ENCODE measurements at places on chromosomes 16 and 17. TPM values are rescaled to one million over a fixed set of nuclear protein-coding genes. Genes with fewer than 3 reads are reported as not detected.

DNA sequence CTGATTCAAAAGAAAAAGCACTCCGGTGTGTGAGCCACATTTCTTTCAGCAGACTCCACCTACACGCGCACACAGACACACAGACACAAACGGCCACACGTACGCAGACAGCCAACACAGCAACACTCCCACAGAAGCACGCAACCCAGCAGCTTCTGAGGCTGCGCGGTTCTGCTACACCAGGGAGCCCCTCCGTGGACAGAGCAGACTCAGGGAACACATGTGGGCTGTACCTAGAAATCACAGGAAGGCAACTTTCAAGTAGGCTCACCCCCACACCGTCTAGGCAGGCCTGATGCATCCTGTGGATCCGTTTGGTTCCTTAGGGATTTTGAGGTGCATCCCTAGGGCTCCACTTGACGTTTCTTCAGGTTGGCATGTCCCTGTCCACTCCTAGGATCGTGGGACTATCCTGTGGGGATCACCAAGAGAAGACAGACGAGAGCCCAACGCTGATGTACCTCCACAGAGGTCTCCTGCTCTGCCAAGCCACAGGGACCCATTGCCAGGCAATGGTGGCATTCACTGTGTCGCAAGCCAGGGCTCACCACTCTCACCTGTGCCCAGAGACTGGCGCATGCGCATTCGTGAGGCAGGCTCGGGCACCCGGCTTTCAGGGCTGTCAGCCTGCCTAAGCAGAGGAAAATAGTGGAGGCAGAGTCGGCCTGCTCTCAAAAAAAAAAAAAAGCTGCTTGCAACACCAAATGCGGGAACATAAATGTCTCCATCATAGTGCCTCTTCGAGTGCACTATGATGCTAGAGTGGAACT lies 2333.3 kb downstream of the TP53TG3F start:
- no peaks in the 10 kb centered on the region for H3K36me3 ChIP-seq
- no peak overlapping the region for H3K27ac ChIP-seq
- DNase-seq: no peak
- no peak overlapping the region for H3K4me3 ChIP-seq
- no peaks in the 10 kb centered on the region for H3K27me3 ChIP-seq

- H3K27ac ChIP-seq: no peak overlapping the region
- H3K4me1 ChIP-seq: peaks cover 6% of the 10 kb centered on the region
- H3K4me3 ChIP-seq: no peak overlapping the region
- H3K27me3 ChIP-seq: no peaks in the 10 kb centered on the region
These were observed 9.3 kb downstream of the CEP295NL start for GRCh38 chr17:78893684-78894083.

- H3K4me3 ChIP-seq: no peak overlapping the region
- H3K27ac ChIP-seq: no peak overlapping the region
- no peaks in the 10 kb centered on the region for H3K4me1 ChIP-seq
- H3K27me3 ChIP-seq: no peaks in the 10 kb centered on the region
These were observed 8.8 kb upstream of the ADAM11 start for GRCh38 chr17:44749980-44750318.

Gene VAT1L
- polyA plus RNA-seq: 0.19 TPM

- no peaks in the 10 kb centered on the region for H3K27me3 ChIP-seq
- no peaks in the 10 kb centered on the region for H3K36me3 ChIP-seq
- H3K4me1 ChIP-seq: no peaks in the 10 kb centered on the region
These were observed 227.9 kb downstream of the MAF start for GRCh38 chr16:79372503-79373184.

- H3K4me3 ChIP-seq: no peak overlapping the region
- peaks cover 41% of the 10 kb centered on the region for H3K36me3 ChIP-seq
- DNase-seq: no peak
- no peaks in the 10 kb centered on the region for H3K27me3 ChIP-seq
- H3K27ac ChIP-seq: peak overlapping the region; percentile 4
These were observed 16.9 kb downstream of the PSMD3 start for GRCh38 chr17:39997543-39997942.

- no peak for DNase-seq
- no peaks in the 10 kb centered on the region for H3K27me3 ChIP-seq
- H3K36me3 ChIP-seq: peaks cover 13% of the 10 kb centered on the region
- H3K4me3 ChIP-seq: peak overlapping the region; percentile 82
These were observed 488 bp downstream of the SPSB3 start for GRCh38 chr16:1781758-1782407.

GRCh38 chr16:67283039-67283825 lies 3.9 kb downstream of the PLEKHG4 start:
- no peaks in the 10 kb centered on the region for H3K4me1 ChIP-seq
- no peaks in the 10 kb centered on the region for H3K36me3 ChIP-seq
- no peak for DNase-seq
- no peaks in the 10 kb centered on the region for H3K27me3 ChIP-seq
- H3K4me3 ChIP-seq: no peak overlapping the region

Gene EVI2B
- polyA plus RNA-seq: 5.8 TPM

DNA sequence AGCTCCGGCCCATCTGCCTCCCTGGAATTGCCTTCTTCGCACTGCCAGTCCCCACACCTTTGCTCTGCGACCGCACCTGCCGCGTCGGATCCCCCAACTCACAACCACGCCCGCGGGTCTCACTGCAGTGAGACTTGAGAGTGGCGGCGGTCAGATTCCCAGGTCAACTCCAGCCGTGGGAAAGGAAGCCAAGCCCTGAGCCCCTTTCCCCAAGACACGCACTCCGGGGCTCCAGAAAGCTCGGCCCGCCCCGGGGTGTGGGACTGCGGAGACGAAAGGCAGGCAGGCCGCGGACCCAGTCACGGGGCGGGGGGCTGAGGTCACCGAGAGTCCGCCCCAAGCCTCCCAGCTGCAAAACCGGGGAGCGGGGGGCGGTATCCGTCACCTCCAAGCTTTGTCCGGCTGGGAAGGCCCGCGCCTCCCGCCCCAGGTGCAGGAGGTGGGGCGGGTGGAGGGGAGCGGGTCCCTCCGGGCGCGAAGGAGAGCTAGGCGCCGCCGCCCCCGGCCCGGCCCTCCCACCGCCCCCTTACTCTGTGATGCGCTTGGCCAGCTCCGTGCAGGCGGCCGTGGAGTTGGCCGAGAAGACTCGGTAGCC lies 615 bp downstream of the PRPSAP1 start:
- peak overlapping the region; percentile 78 for H3K27ac ChIP-seq
- DNase-seq: peak; percentile 45
- H3K4me1 ChIP-seq: peaks cover 20% of the 10 kb centered on the region
- no peaks in the 10 kb centered on the region for H3K27me3 ChIP-seq

DNA sequence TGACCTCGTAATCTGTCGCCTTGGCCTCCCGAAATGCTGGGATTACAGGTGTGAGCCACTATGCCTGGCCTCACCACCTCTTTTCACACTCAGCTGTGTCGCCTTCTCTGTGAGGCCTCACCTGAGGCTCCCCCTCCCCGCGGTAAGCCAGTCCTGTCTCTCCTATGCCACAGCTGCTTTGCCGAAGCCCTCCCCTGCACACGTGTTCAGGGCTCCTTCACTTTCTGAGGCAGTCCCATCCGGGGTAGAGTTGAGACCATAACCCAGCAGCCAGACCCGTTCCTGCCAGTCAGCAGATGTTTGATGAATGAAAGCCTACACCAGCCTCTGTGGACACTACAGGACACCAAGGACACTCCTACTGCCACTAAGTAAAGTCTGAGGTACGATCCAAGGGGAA lies 10.6 kb downstream of the USP7 start:
- DNase-seq: no peak
- H3K4me1 ChIP-seq: peaks cover 30% of the 10 kb centered on the region
- H3K27ac ChIP-seq: no peak overlapping the region
- H3K27me3 ChIP-seq: no peaks in the 10 kb centered on the region
- H3K4me3 ChIP-seq: no peak overlapping the region
- H3K36me3 ChIP-seq: no peaks in the 10 kb centered on the region

DNA sequence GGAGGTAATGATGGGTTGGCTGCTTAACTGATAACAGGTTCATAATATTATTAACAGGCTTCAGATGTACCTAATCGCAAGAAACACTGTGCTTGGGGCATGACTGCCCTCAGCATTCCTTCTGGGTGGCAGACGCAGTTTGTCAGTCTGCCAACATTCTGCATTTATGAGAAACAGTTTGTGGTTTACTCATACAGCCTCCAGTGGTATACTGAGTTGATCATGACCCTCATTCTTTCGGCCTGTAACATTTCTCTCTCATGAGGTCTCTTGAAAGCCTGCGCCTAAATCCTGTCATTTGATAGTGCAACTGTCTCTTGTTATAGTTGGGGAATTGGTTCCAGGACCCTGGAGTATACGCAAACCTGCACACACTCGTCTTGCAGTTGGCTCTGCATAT lies 4.9 kb upstream of the RUSF1 start:
- peaks cover 13% of the 10 kb centered on the region for H3K4me1 ChIP-seq
- H3K4me3 ChIP-seq: no peak overlapping the region
- no peak overlapping the region for H3K27ac ChIP-seq
- no peak for DNase-seq
- no peaks in the 10 kb centered on the region for H3K36me3 ChIP-seq

GRCh38 chr17:46777943-46778915 lies 40.3 kb downstream of the WNT3 start:
- H3K27ac ChIP-seq: no peak overlapping the region
- H3K4me3 ChIP-seq: no peak overlapping the region
- peaks cover 4% of the 10 kb centered on the region for H3K4me1 ChIP-seq
- DNase-seq: no peak
- no peaks in the 10 kb centered on the region for H3K36me3 ChIP-seq

Gene CRYM
- polyA plus RNA-seq: 2.3 TPM

DNA sequence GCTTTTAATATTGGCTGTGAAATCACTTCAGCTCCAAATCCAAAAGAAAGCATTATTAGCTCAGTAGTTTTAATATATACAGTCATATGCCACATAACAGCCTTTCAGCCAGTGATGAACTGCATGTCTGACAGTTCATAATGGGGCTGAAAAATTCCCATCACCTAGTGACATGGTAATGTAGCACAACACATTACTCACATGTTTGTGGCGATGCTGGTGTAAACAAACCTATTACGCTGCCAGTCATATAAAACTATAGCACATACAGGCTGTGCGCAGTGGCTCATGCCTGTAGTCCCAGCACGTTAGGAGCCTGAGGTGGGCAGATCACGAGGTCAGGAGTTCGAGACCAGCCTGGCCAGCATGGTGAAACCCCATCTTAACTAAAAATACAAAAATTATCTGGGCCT lies 92.2 kb downstream of the TUBD1 start:
- H3K4me3 ChIP-seq: no peak overlapping the region
- H3K27me3 ChIP-seq: no peaks in the 10 kb centered on the region
- no peak overlapping the region for H3K27ac ChIP-seq
- no peak for DNase-seq

GRCh38 chr17:55822028-55822427 lies 71.2 kb downstream of the PCTP start:
- no peak overlapping the region for H3K27ac ChIP-seq
- H3K36me3 ChIP-seq: no peaks in the 10 kb centered on the region
- no peak for DNase-seq
- H3K27me3 ChIP-seq: no peaks in the 10 kb centered on the region
- peaks cover 2% of the 10 kb centered on the region for H3K4me1 ChIP-seq
- no peak overlapping the region for H3K4me3 ChIP-seq

DNA sequence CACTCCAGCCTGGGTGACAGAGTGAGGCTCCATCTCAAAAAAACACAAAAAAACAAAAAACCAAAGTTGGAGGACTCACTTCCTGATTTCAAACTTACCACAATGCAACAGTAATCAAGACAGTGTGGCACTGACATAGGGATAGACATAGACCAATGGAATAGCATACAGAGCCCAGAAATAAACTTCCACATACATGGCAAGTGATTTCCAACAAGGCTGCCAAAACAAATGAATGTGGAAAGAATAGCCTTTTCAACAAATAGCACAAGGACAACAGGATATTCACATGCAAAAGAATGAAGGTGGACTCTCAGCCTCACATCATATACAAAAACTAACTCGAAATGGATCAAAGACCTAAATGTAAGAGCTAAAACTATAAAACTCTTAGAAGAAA lies 36.8 kb upstream of the RASD1 start:
- H3K4me3 ChIP-seq: no peak overlapping the region
- H3K27me3 ChIP-seq: no peaks in the 10 kb centered on the region
- DNase-seq: no peak
- H3K4me1 ChIP-seq: peaks cover 24% of the 10 kb centered on the region

GRCh38 chr16:69057400-69058378 lies 47.8 kb upstream of the HAS3 start:
- no peak overlapping the region for H3K4me3 ChIP-seq
- no peaks in the 10 kb centered on the region for H3K36me3 ChIP-seq
- H3K4me1 ChIP-seq: peaks cover 4% of the 10 kb centered on the region
- peak overlapping the region; percentile 56 for H3K27ac ChIP-seq
- no peak for DNase-seq

GRCh38 chr16:51615141-51615540 lies 464.1 kb upstream of the SALL1 start:
- H3K36me3 ChIP-seq: no peaks in the 10 kb centered on the region
- no peaks in the 10 kb centered on the region for H3K4me1 ChIP-seq
- H3K27ac ChIP-seq: no peak overlapping the region
- no peak for DNase-seq
- H3K27me3 ChIP-seq: no peaks in the 10 kb centered on the region

Gene ARL4D
- 19.9 TPM for polyA plus RNA-seq

GRCh38 chr16:12097523-12098428 lies 121.2 kb downstream of the SNX29 start:
- H3K27me3 ChIP-seq: no peaks in the 10 kb centered on the region
- peaks cover 3% of the 10 kb centered on the region for H3K4me1 ChIP-seq
- H3K4me3 ChIP-seq: no peak overlapping the region
- DNase-seq: peak; percentile 43
- peak overlapping the region; percentile 57 for H3K27ac ChIP-seq
